ENCODE measurements at places on chromosomes 5 and 9.

- DNase-seq = no peak
Measured at GRCh38 chr9:20343325-20343724, 279.0 kb downstream of the MLLT3 start.

DNA sequence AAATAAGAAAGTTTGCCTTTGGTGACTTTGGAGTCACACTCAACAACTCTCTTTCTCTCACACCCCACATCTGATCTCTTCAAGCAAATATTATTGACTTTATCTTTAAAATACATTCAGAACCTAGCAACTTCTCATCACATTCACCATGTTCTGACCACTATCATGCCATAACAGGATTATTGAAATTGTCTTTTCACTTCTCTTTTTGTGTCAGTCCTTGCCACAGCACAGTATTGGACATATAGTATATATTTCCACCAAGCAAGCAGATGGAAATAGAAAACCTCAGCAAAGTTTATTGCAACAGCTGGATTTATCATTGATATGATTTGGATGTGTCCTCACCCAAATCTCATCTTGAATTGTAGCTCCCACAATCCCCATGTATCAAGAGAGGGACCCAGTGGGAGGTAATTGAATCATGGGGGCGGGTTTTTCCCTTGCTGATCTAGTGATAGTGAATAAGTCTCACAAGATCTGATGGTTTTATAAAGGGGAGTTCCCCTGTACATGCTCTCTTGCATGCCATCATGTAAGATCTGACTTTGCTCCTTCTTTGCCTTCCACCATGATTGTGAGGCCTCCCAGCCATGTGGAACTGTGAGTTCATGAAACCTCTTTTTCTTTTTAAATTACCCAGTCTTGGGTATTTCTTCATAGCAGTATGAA, 26.9 kb upstream of the ITGA1 start:
- no peak for DNase-seq

GRCh38 chr5:168920019-168920810, 341.0 kb upstream of the PANK3 start:
- no peak for DNase-seq

- no peak for DNase-seq
Measured at GRCh38 chr5:146232223-146232622, 28.8 kb downstream of the RBM27 start.

DNA sequence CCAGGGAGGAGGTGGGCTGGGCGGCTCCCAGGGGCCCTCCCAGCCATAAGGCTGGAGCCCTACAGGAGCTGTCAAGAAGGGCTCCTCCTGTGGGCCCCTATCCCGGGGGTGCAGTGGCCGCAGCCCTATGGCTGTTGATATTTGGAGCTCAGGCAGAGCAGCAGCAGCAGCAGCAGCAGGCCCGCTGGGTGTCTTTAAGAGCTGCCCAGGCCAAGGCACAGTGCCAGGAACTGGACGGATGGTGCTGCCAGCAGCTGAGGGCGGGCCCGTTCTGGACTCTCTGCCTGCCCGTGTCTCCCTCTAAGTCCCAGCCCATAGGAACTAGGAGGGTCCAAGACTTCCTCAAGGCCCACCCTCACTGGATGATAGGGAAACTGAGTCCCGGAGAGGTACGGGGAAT, 3.6 kb downstream of the AK1 start:
- DNase-seq = no peak

DNA sequence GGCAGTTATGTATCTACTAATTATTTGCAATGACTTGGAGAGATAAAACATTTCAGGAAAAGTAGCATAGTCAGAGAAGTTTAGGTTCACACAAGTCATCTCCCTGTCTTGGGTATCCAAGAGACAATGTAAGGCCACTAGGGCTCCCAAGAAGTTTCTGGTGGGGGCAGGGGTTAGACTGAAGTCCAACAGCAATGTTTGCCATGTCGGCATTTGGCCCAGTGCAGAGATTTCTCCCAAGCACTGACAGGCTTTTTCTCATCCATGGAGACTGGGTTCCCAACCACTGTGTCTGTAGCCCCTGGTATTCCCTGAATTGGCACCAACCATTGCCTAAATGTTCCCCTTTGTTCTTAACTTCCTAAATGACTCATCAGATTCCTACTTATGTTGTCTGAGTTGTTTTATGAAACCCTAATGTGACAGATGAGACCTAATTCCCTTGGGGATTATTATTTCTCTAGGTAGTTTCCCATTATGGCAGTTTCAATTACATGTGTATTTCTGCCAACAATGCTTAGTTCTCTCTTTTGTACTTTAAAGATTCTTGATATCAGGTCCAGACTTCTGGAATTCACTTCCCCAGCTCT, 103.6 kb upstream of the EGFLAM start:
- no peak for DNase-seq

DNA sequence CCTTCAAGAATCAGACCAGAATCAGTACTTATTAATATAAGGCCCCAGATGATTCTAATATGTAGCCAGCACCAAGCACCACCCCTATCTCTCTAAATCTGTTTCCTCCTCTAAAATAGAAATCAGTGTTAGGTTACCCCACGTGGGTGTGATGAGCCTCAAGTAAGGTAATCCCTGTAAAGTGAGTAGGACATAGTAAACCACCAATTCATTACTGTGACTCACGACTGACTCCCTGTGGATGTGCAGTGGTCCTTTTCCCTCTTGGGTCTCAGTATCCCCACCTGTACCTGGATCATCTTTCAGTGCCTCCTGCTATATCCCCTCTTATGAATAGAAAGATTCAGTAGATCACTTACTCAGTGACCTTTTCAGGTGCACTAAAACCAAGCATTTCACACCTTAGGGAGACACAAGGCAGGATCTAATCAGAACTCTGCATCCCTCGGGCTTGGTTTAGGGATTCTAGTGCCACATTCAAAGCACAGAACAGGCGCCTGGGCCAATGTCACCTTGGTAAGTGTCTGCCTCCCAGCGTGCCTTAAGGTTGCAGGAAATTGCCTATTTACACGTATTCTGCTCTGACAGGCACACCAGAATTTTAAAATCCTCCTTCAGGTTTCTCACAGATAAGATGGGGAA, 12.2 kb upstream of the ALDH1B1 start:
- DNase-seq = no peak

GRCh38 chr9:18855656-18856055, 177.4 kb downstream of the SAXO1 start:
- no peak for DNase-seq

DNA sequence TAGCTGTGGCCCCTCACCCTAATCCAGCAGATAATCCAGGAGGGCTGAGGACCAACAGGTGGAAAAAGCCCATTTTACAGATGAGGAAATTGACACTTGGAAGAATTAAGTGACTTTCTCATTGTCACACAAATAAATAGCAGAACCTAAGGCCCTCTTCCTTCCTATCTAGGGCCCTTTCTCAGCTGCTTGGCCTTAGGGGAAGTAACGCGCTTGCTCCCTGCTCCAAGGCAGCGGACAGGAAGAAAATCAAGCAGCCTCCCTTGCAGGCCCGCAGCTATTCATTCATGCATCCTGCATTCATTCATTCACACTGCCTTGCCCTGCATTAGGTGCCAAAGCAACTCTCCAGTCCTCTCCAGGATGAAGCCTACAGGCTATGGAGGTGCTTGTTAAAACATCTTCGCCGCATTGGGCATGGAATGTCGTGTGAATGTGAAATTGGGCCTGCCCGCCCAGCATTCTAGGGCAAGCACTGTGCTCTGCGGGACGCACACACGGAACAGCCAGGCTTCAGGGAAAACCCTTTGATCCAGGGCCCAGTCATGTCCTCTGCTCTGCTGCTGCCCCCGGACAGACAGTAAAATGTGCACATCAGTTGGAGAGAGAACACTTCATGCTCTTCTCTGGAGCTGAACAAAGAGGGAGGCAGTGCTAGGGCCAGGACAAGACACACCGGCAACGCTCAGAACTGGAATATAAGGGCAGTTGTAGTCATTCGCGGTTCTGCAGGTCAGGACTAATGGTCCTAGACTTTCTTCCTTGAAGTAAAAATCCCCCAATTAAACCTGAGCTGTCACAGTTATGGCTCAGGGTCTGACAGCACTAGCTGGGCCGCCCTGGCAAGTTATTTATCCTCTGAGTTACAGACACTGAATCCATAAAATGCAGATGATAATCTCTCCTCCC, 166.0 kb downstream of the COL23A1 start:
- no peak for DNase-seq

DNA sequence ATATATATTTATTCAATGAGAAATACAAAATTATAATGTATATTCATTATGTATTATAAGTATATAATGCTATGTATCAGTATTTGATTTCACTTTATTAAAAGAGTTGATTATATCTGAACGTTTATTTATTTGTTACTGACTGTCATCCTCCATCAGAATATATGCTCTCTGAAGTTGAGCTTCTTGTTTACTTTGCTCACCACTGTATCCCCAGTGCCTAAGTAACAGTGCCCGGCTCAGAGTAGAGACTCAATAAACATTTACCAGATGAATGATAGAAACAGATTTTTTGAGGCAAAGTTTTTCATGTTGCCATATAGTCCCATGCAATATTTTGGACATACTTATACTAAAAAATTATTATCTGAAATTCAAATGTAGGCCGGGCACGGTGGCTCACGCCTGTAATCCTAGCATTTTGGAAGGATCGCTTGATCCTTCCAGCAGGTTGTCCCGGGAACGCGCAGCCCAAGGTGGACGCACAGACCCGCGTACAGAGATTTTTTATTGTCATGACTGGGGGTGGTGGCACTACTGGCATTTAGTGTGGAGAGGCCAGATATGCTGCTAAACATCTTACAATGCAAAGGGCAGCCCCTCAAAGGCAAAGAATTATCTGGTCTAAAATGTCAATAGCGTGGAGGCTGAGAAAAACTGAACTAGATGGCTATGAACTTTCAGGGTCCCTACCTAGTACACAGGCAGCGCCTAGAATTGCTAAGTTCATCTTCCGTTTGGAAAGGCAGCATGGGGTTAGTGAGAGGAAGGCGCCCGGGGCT, 761 bp upstream of the DNAJC25 start:
- DNase-seq = no peak

GRCh38 chr5:18370531-18370930, 736.3 kb downstream of the TAF11L14 start:
- no peak for DNase-seq

DNA sequence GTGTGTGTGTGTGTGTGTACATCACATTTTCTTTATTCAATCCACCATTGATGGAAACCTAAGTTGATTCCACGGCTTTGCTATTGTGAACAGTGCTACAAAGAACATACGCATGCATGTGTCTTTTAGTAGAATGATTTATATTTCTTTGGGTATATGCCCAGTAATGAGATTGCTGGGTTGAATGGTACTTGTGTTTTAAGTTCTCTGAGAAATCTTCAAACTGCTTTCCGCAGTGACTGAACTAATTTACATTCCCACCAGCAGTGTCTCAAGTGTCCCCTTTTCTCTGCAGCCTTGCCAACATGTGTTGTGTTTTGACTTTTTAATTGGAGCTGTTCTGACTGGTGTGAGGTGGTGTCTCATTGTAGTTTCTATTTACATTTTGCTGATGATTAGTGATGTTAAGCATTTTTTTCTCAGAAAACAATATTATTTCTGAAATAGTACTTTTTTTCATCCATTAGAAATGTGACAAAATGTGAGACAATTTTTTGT, 769.7 kb downstream of the TAF11L14 start:
- DNase-seq = no peak

GRCh38 chr9:84266087-84266561, 74.4 kb downstream of the SLC28A3 start:
- DNase-seq = no peak

DNA sequence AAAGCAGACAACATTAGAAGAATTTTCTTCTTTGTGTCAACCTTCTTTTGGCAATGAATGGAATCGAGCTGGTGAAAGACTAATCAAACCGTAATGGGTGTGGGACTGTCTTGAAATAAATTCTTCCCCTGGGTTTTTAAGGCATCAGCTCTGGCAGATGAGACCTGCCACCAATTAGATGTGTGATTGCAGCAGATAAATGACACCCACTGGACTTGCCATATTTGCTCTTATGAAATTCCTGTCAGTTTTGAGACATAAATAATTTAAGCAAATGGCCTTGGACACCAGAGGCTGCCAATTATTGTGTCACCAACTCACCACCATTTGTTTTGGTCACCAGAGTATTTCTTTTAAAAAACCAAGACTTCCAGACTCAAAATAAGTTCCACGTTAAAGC, 135.9 kb upstream of the RGMB start:
- DNase-seq = peak; percentile 50

DNA sequence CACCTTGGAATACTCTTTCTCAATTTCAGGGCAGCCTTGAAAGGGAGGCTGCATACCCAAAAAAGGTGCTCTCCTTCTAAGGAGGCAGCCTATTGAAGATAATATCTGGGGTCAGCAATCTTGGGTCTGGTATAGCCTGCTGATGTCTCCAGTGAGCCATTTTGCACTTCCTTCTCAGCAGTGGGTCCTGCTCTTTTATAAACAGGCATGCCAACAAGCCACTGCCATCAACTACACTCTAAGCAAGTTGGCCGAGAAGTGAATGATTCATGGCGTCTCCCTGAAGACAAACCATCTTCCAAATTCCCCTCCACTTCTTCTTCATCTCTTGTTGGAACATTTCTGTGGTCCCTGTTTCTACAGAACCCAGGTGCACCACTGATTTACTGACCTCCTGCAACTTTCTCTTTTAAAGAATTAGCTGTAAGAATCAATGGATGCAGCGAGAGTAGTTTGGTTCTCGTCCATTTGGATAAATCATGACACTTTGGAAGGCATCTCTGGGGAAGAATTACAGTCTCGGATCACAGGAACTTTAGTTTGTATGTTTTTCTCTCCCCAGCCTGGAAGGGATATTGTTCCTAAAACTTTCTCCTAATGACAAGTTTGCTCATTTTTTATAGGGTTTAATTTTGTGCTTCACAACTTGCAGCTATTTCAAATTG, 108.3 kb downstream of the INSYN2B start:
- no peak for DNase-seq

- no peak for DNase-seq
Measured at GRCh38 chr5:39207345-39208045, 11.9 kb downstream of the FYB1 start.

DNA sequence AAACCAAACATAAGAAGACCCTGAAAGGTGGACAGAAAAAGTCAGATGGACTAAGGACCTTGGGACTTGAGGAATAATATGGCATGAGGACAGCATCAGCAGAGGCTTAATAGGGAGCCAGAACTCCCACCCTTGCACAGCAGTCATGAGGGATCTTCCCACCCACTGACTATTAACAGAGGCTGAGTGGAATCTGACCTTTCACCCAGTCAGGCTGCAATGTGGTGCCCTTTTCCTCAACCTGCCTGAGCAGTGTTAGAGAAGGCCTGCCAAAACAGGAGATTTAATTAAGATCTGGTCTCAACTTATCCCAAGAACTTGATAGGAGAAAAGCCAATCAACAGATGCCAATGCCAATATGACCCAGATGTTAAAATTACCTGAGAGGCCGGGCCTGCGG, 481.9 kb downstream of the KDM4C start:
- no peak for DNase-seq

Measured in NCI-H1930 (cell line).